ENCODE measurements at places on chromosomes 2 and 18.

- DNase-seq = peak; percentile 42
Measured at GRCh38 chr18:75207310-75208154, 1.4 kb downstream of the PTGR3 start.

- no peak for DNase-seq
Measured at GRCh38 chr2:52369178-52369577, 1337.2 kb upstream of the NRXN1 start.

DNA sequence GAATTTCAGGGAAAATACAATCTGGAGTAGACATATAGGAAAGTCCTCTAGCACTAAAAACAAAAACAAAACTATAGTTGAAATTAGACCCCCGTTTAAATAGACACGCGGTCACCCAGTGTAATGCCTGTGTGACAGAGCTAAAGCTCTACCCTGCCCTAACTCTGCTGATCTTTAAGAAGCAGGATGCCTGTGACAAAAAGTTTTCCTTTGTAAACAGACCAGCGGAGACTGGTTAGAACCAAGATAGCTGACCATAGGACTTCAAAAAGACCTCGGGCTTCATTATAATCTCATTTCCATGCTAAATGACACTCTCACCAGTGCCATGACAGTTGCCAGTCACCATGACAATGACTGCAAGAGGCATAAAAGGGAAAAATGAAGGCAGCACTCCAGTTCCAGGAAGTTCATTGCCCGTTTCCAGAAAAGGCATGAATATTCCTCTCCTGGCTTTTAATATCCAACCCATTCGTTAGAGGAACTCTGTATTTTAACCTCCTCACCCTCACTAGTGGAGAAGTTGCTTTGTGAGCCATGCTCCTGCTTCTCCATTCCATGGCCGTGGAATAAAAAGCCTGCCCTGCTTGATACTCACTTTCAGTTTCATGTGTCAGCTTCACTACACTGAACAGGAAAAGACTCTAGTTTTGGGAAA is 157.2 kb upstream of the COPS8 start:
- no peak for DNase-seq

- no peak for DNase-seq
Measured at GRCh38 chr2:121019756-121020155, 265.2 kb downstream of the TFCP2L1 start.

DNA sequence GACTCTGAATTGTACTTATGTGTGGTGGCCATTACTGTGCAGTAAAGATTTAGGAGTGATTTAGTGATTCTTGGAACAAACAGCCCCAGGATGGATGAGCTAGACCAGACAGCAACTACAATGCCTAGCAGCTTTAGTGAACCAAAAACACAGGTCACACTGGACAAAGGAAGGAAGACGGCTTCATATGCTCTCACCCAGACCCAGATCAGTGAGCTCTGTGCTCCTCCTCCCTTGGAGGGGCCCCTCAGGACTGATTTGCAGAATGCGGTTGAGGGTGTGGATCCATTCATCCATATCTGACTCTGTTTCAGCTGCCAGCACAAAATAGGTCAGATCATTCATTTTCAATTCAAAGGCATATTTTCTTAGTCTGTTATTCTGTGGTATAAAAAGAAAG is 159.7 kb upstream of the CCDC195 start:
- no peak for DNase-seq

- no peak for DNase-seq
Measured at GRCh38 chr18:55269622-55270021, 310.4 kb upstream of the CCDC68 start.

- no peak for DNase-seq
Measured at GRCh38 chr2:20146401-20146800, 78.5 kb downstream of the SDC1 start.

DNA sequence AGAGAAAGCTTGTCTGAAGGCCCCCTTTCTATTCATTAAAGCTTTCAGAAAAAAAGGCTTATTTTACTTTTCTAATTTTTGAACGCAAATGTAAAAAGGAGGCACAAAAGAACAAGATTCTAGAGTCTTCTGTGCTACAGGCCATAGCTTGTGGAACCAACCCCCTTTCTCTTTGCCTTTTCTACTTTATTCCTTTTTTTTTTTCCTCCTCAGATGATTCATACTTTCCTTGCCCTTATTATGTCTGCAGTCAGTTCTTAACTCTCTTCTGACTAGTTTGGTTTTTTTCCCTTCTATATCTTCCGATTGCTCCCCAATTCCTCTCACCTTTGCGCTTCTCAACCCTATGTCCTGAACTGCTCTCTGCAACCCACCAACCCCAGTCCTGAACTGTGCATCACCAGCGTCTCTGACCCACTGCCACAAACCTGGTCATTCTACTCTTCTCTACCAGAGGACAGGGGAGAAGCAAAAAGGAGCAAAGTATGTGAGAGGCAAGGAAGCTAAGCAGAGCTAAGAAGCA is 56.9 kb upstream of the WIPF1 start:
- DNase-seq = no peak

DNA sequence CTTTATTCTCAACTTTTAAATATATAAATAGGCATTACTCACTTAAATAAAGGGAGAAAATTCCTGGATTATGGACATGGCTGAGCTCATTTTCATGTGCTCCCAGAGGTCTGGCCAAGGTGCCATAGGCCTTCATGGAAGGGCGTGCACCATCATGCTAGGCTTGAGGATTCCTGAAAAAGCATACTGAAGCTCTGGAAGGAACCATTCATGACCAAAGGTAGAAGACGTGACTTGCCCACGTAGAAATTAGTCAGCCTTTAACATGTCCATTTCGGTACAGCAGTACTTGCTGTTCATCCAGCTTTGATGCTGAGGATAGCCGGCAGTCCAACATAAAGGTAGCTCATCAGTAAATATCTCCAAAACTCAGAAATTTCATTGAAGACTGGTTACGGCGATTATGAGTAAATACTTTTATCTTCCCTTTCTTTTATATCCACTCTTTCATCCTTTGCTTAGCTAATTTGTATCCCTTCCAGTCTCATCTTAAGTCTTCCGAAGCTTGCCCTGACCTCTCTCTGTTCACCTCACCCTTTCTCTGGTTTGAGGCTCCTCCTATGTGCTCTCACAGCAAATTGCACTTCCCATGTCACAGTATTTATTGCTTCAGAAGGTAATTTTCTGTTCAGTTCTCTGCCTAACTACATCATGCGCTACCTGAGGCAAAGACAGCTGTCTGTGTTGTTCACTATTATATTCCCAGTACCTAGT is 32.3 kb upstream of the ASNSD1 start:
- DNase-seq = no peak

DNA sequence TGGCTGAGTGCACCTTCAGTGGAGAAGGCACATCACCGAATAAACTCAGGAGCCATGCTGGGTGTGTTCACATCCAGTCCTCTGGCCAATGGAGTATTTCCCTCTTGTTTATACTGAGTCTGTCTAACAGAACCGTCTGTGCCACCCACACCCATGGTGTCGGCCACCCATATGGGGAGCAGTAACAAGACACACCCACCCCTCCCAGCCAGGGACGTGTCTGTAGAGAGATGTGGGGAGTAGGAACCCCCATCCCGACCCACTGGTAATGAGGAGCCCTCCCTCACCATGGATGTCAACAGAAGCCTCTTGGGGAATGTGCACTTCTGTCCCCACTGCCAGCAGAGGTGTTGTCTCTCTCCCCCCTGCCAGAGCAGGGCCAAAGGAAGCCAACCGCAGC is 37.1 kb downstream of the KCNG2 start:
- DNase-seq = no peak

DNA sequence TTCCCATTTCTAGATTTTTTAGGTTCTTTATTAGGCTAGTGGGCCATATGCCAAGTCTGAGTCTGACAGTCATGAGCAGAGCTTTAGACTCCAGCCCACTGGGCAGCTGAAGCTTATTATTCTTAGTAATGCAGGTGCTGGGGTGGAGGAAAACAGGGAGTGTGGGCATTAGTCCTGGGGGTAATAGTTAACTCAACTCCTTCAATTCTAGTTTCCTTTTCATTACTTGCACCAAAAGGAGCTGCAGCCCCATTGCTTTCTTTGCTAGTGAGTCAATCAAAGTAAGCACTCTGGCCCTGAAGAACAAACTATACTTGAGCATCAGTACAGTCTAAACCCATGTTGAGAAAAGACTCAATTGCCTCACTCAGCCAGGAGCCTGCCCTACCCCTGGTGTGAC is 35.5 kb downstream of the ICOS start:
- DNase-seq = no peak

- DNase-seq = no peak
Measured at GRCh38 chr2:17799301-17800120, 16.7 kb upstream of the MSGN1 start.

DNA sequence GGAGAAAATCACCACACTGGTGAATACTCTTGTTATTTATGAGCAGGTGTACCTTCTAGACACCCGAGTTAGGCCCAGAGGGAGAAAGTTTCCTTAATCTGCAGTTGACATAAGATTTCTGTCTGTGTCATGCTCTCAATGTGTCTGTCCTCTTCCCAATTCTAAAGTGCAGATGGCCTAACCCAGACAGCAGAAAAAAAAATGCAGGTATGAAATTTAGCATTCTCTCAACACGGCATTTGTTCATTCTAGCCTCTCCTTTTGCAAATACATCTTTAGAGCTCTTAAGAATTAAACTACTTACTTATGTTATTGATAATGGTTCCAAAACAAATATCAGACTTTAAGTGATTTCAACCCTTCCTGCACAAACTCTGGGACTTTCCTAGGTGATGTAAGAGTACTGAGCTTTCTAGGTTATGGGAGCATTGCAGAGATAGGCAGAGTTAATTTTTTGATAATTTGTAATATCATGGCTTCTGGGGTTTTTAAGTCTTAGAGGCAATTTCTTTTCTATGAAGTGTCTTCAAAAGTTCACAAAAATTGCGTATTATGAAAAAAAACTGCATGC is 32.9 kb upstream of the ITGB6 start:
- DNase-seq = no peak

DNA sequence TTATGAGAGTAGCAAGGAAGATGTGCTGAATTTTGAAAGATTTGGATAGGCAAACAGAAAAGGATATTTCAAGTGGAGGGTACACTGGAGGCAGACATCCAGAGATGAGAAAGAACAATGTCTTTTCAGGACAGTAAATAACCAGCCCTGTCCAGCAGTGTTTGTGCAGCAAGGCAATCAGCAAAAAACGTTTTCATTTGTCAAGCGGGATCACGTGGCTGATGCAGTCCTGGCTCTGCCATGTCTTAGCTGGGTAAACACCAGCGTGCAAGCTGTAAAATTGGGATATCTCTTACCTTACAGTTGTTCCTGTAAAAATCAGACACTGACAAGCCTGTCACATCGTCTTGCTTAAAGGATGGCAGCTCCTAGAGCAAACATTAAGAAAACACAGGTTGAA is 67.8 kb downstream of the CWC22 start:
- no peak for DNase-seq

GRCh38 chr2:217383620-217384019 is 523.8 kb upstream of the TNP1 start:
- no peak for DNase-seq

DNA sequence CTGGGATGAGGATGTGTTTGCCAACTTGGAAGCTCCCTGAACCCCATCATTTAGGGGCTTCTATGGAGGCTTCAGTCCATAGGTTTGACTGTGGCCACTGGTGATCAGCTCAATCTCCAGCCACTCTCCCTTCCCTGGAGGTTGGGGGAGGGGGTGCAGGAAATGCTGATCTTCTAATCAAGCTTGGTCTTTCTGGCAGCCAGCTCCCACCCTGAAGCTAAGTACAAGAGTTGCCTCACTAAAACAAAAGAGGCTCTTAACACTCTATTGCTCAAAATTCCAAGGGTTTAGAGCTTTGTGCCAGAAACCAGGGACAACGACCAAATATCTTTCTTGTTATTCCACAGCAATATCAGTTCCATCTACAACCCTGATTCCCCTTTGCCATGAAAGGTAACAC is 19.4 kb upstream of the MPPE1 start:
- no peak for DNase-seq

DNA sequence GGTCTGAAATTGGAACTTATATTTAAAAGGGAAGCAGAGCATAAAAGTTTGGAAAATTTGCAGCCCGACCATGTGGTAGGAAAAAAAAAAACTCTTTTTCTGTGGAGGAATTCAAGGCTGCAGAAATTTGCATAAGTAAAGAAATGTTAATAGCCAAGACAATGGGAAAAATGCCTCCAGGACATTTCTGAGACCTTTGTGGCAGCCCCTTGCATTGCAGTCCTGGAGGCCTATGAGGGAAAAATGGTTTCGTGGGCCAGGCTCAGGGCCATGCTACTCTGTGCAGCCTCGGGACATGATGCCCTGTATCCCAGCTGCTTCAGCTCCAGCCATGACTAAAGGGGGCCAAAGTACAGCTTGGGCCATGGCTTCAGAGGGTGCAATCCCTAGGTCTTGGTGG is 71.9 kb upstream of the SLC16A14 start:
- DNase-seq = no peak

DNA sequence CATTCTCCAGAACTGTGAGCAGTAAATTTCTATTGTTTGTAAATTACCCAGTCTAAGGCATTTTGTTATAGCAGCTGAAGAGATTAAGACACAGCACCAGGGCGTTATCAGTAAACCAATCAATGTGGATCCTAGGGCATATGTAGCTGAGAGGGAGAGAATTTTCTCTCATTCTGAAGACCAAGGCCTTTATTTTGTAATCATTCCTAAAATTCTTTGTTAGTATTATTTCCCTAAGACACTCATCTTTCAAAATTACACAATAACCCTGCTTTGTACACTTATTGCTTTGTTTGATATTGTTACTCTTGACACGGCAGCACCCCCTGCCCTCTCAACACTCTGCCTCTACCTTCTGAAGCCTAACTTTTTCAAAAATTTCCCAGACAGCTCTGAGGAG is 419.1 kb downstream of the SLC4A3 start:
- DNase-seq = no peak

- no peak for DNase-seq
Measured at GRCh38 chr2:72727356-72727755, 98.5 kb downstream of the EXOC6B start.

DNA sequence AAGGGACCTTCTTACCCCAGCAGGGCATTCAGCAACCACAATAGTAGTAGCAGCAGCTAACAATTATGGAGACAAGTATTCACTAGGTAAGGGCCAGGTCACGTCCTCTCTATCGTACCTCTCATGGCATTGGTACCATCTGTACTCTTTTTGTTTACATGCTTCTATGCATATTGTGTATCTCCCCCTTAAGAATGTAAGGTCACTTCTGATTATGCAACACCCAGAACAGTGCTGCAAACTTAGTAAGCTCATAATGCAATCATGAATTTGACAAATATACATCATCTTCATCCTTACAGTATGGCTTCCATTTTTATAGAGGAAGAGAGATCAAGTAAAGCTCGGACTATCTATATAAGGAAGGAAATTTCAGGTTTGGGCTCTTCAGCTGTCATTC is 46.1 kb downstream of the SPRED2 start:
- DNase-seq = no peak

DNA sequence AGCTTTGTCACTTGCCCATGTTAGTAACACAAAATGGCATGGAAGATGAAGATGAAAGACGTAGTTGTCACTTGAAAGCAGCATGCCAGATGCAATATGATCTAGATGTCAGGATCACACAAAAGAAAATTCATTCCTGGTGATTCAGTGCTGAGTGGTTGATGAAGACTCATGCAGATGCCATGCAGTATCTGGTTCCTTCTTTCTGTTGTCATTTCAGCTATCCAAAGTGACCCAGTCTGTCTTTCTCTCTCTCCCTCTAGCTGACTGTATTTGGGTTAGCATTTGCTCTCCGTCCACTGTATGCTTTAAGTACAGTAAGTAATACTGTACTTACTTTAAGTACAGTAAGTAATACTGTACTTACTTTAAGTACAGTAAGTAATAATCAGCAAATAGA is 50.4 kb downstream of the TTN start:
- DNase-seq = no peak

- no peak for DNase-seq
Measured at GRCh38 chr2:32424739-32425138, 67.9 kb downstream of the BIRC6 start.

Measured in HuH-7.5 (cell line).